Tongue (tissue), 3 donors: ENCODE measurements at places on chromosomes 4 and X.

DNA sequence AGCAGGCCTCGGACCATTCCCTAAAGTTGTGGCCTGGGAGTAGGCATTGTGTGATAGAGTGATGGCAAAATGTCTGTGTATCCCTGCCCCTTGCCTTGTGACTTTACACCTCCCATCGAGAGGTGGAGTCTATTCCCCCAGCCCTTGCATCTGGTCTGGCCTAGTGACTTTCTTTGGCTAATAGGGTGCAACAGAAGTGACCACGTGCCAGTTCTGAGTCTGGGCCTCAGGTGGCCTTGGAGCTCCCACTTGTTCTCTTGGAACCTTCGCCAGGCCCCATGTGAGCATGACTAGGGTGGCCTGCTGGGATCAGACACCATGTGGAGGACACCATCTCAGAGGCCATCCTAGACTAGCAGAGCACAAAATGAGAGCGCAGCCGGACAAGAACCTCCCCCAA lies 3.9 kb upstream of the RNF4 start:
- DNase-seq, result no peak

DNA sequence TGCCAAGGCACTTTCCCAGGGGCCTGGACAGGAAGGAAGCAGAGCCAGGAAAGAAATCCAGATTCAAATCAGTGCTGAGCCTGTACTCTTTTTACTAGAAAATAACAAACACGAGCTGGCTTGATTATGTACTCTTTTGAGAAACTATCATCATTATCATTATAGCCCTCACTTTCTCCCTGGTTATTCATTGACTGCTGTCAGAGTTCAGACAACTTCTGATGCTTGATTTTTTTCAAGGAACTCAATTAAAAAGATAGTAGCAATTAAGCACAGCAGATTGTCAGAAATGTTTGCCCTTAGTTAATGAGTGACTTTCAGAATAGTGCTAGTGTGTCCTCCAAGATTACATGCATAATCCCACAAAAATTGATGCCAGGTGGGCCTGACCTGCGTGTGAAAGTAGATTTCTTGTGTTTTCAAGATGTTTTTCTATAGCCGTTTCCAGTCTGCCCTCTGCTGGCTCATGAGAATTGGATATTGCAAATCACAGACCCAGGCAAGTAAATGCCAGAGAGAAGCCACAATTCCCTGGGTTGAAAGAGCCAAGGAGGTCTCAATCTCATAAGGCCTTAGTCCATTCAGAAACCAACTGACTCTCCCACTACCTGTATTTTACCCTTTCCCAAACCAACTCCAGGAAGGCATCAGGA lies 14.3 kb upstream of the PNPLA4 start:
- DNase-seq, result peak; percentile 19

GRCh38 chr4:52574036-52574435 lies 85.1 kb downstream of the USP46 start:
- no peak for DNase-seq

- DNase-seq, result no peak
Observed at GRCh38 chr4:55411621-55412020, 15.9 kb downstream of the TMEM165 start.

DNA sequence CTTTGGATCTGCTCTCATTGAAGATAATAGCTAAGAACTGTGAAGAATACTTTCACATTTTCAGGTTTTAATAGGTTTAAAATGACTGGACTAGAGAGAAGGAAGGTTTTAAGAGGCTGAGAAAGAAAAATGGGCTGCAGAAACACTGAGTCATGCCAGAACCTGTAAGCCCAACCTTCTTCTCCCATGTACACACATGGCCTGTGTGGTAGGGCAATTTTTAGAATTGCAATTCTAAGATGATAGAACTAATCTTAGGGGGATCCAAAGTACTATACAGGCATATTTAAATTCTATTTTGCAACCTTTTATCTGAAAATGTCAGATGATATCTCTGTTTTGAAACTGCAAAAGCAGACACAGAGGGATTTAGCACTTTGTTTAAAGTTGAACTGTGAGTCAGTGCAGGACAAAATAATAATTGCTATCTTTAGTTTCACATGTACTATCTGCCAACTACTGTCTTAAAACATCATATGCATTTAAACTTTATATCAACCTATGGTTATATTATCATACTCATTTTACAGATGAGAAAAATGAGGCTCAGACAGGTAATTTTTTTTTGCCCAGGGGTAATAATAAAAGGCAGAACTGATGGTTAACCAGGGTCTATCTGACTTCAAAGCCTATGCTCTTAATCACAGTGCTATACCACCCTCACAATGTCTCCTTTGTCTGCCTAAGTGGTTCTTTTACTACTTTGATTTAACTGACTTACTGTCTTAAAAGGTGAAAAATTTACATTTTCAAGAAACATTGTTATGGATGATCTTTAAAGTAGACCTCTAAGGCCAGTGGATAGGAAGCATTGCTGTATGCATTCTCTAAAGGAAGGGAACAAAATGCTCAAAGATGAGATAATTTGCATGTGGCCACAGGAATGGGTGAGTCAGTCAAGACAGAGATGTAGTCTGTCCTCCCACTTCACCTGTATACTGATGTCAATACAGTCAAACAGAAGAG lies 4.3 kb downstream of the TMPRSS11E start:
- no peak for DNase-seq

- DNase-seq, result no peak
Observed at GRCh38 chr4:110164251-110164650, 34.2 kb downstream of the ELOVL6 start.

GRCh38 chr4:13618212-13618806 lies 9.2 kb downstream of the BOD1L1 start:
- no peak for DNase-seq

DNA sequence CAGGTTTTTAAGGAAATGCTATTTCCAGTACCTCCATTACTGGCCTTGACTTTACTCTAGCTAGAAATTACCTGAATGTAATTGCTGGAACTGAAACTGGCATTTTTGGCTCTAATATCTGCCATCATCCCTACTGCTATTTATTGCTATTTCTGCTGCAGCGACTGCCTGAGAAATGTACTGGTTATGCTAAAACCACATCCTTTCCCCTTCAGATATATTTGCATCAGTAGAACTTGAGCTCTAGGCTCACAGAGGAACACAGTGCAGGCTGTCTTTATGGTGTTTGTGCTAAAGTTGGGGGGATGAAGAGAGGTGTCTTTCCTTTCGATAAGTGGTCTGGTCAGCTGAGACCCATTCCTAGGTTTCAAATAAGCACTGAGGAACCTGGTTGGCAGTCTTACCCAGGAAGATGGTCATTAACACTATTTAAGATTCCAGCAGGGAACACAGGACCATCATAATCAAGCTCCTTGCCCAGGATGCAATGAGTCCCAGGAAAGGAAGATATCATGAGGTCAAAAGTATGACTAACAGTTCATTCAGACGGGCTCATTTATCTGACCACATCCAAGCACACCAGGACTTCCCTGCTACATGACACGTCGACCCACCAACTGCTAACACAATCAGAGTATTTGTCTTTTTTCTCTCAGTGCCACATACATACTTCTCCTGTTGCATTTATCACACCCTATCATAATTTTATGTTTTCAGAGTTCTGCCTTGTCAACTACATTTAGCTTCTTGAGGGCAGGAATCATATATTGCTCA lies 137.4 kb downstream of the GABRA3 start:
- DNase-seq, result no peak

DNA sequence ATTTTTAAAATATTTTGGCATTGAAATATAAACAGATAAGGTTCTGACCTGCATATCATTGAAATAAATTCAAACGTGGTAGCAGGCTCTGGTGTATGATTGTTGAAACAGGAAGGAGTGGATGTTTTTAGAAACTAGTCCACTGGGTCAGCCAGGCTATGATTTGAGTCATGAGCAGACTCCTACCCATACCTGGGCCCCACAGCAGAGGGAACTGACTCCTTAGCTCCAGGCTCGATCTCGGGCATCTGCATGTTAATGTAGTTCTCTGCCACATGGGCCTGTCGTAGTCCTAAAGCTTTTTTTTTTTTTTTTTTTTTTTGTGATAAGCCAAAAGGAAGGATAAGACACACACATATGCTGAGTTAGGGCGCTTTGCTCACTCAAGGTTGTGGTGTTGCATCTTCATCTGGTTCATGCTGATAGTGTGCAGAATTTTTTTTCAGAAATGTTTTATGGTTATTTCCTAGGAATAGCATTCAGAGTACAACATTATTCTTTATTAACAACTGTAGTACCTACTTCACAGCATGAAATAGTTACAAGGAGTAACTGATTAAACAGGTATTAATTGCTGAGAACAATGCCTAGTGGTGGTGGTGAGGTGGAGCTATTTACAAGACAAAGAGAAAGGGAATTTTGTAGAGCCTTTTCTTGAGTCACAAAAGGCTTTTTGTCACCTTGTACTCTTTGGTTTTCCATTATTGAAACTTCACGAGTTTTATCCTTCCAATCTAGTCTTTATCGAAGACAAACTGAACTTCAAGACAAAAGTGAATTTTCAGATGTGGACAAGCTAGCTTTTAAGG lies 27.3 kb downstream of the OFD1 start:
- no peak for DNase-seq

DNA sequence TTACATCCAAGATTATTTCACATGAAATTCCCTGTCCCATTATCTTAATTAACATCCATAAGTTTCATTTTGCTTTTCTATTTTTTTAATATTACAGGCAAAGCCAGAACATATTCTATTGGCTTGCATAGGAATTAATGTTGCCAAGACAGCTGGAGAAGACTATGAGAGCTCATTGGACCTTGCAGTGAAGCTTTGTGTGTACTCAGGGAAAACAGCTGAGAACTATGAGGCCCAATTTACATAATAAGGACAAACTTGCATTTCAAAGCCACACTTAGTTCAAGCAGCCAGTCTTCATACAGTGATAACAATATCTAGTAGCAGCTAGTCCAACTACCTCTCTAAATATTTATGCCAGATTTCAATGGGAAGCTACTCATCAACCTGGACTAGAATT lies 134.4 kb downstream of the DDX53 start:
- peak; percentile 49 for DNase-seq
